ENCODE measurements at places on chromosomes 7 and 10.

GRCh38 chr7:135930565-135931461 lies 46.3 kb downstream of the MTPN start:
- no peak for DNase-seq

DNA sequence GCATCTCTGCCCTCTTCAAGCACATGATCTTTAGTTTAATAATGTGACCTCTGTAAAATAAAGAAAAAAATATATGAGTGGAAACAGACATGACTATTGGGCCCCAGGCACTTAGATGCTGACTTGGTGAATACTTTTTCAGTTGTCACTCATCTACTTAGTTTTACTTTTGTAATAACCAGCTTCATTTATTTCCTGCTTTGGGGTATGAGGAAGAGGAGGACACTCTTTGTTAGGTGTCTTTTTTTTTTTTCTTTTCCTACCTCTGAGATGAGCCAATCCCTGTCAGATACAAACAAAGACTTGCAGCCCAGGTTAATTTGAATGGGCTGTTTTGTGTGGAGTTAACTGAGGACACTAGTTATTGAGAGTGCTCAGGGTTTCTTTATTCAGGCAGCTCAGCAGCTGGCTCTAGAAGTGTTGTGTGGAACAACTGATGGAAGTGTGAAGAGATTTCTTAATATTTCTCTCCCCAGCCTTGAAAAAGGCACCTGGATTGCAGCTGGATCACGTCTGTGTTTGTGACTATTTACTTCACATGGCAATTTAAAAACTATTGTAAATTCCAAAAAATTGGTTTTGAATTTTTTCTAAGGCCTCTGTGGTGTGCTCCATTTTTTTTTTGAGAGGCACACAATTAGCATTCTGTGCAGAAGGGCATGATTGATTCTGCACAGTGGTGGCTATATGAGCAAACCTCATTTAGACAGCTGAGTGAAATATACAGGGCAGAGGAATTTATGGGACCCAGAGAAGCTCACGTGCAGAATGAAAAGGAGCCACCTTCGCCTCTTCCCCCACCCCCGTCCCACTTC lies 333.8 kb downstream of the LRMDA start:
- DNase-seq: no peak

DNA sequence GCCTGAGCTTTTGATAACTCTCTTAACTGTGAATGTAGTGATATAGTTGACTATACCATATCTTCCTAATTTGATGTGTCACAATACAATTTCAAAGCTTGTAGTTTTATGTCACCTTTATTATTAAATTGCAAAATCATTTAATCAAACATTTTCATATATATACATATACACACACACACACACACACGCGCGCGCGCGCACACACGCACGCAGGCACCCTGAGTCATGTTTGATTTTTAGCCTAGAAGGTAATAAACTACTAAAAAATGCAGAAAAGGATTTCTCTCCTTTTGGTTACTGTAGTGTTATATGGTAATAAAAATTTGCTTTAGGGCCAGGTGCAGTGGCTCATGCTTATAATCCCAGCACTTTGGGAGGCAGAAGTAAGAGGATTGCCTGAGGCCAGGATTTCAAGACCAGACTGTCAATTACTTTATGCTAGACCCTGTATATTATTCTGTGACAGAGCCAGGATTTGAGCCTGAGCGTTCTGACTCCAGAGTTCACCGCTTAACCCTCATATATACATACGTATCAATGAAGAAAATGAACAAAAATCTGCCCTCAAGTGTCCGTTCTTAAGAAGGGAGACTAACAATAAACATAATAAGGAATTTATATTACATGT lies 89.6 kb downstream of the PODXL start:
- no peak for DNase-seq

DNA sequence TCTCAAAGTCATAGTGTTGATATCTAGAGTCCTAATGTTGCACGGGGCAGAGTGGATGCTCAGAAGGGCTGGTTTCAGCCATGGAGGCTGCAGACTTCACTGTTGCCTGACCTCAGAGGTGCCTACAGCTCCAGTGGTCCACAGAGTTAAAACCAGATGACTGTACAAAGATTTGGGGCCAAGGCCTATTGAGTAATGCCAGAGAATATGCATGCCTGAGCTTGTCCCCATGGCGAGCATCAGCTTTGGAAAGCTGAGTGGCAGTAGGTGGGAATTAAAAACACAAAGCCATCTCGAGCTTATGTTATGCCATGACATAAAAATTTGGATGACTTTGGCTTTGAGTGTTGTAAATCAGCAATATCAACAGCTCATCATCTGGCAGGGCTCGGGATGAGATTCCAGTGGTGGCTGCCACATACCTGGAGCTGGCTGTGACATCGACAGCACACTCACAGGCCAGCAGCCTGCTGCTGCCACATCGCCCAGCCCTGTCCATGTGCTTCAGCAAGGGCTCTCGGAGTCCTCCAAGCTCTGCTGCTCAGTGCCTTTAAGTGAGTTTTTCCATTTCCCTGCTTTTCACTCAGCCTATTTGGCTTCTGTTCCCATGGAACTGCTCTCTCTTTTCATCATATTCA lies 379.6 kb downstream of the TNS3 start:
- no peak for DNase-seq

DNA sequence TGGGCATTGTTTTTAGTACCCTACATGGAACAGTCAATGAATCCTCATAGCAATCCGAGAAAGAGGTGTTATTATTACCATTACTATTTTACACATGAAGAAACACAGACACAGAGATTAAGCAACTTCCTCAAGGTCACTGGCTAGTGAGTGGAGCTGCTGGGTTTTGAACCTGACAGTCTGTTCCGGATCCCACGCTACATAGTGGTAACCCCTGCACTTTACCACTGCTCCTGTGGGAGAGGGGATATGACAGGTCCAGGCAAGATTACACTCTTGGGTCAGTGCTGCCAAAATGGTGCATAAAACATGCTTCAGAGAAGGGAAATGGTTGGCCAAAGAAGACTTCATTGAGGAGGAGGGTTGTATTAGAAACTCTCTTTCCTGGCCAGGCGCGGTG lies 185.7 kb downstream of the XPNPEP1 start:
- DNase-seq: no peak

DNA sequence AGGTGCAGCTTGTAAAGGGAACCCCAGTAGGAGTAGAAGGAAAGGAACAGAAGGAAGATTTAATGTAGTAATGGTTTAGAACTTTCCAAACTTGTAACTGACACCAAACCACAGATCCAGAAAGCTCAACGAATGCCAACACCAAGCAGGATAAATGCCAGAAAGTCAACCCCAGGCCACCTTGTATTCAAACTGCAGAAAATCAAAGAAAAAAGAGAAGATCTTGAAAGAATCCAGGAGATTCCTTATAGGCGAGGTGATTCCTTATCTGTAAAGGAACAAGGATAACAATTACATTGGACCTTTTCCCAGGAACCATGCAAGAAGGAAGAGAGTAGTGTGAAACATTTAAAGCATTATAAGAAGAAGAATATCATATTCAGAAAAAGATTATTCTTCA lies 93.6 kb downstream of the NKX6-2 start:
- no peak for DNase-seq

DNA sequence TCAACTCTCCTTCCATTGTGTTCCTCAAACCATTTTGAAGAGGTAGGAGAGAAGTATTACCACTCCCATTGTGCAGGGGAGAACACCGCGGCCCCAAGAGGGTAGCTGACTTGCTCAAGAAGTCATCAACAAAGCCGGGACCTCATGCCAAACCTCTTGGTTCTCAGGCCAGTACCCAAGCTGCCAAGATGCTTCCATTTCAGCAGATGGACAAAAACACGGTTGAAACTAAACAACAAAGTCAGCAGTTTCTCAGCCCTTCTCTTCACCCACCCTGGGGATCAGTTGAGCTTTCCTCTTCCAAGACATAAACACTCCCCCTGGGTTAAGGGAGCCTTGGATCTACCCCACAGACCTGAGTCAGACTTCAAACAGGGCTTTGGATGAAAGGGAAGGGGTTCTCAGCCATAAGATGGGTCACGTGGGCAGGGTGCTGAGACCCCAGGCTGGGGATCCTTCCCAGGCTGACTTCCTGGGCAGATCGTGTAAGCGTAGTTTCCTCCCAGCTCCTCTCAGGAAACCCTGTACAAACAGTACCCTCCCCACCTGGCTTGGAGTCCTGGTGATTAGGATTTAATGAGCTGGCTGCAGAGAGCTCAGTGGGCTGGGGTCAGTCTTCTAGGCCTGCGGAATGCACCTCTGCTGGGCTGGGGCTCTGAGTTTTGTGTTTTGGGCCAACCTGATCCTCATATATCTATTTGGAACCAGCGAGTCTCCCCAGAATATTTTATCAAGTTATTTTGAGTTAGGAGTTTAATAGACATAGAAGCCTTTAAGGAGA lies 27.3 kb downstream of the EMX2 start:
- DNase-seq: no peak

- no peak for DNase-seq
These were observed 153.3 kb downstream of the LRRTM3 start for GRCh38 chr10:67079126-67079525.
